ENCODE measurements at places on chromosomes 6 and 20.
A peak's percentile ranks its signal among the peaks of the same experiment; 100 is the strongest.

GRCh38 chr6:53701333-53702218, 36.0 kb upstream of the KLHL31 start:
- no peaks in the 10 kb centered on the region for H3K27me3 ChIP-seq
- peaks cover 6% of the 10 kb centered on the region for H3K4me1 ChIP-seq
- H3K4me3 ChIP-seq, result no peak overlapping the region
- no peak overlapping the region for H3K27ac ChIP-seq

DNA sequence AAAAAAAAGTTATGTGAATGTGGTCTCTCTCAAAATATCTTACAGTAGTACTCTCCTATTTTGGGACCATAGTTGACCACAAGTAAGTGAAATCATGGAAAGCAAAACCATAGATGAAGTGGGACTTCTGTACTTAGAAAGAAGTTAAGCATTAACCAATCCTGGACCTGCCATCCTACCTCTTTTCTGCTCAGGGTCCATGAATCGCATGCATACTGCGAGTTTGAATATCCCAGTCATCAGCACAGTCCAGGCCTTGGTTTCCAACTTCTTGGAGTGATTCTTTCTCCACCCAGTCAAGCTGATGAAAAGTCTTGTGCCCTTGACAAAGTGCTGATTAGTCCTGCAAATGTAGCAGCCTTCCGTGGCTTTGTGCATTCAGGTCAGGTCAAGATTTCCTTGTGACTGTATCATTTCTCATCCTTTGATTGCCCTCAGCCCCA, 46.0 kb downstream of the RNF217 start:
- H3K4me3 ChIP-seq, result no peak overlapping the region
- no peak overlapping the region for H3K27ac ChIP-seq
- no peaks in the 10 kb centered on the region for H3K4me1 ChIP-seq
- no peaks in the 10 kb centered on the region for H3K36me3 ChIP-seq
- H3K27me3 ChIP-seq, result no peaks in the 10 kb centered on the region
- DNase-seq, result no peak

- H3K4me3 ChIP-seq, result no peak overlapping the region
- H3K4me1 ChIP-seq, result peaks cover 29% of the 10 kb centered on the region
- no peaks in the 10 kb centered on the region for H3K27me3 ChIP-seq
- no peak for DNase-seq
Observed at GRCh38 chr20:51470499-51470820, 72.1 kb downstream of the NFATC2 start.

DNA sequence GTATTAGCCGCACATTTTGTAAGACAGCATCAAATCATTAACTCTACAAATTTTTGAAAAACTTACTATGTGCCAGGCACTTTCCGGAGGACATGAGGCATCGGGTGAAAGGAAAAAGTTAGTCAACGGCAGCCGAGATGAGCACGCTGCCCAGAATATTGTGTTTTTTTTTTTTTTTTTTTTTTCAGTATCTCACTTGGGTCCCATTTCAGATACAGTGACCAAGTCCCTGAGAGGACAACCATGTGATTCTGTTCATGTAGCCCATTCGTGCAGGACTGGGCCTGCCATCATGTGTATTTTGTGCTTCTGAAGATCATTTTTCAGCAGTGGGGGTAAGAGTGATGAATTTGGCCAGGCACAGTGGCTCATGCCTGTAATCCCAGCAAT, 1.3 kb downstream of the SLA2 start:
- no peaks in the 10 kb centered on the region for H3K27me3 ChIP-seq
- H3K36me3 ChIP-seq, result peaks cover 13% of the 10 kb centered on the region
- H3K27ac ChIP-seq, result peak overlapping the region; percentile 99
- H3K4me1 ChIP-seq, result peaks cover 54% of the 10 kb centered on the region

DNA sequence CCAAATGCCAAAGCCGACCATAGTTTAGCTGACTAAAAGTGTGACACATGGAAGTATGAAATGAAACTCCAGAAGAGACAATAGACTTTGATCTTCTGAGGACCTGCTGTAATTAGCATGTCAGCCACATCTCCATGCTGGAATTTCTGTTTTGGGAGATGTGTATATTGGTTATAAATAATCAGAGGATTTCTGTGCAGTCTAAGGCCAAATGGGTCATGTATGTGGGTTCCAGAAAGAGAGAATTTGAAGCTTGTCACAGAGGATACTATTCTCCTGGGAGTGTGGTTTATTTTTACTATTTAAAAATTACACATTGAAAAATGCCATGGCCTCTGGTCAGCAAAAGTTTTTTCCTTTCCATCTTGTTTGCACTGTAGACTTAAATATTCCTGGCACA, 405.5 kb upstream of the PLCB4 start:
- no peak for DNase-seq
- H3K36me3 ChIP-seq, result no peaks in the 10 kb centered on the region
- H3K4me1 ChIP-seq, result no peaks in the 10 kb centered on the region
- peak overlapping the region; percentile 20 for H3K27ac ChIP-seq
- no peaks in the 10 kb centered on the region for H3K27me3 ChIP-seq
- H3K4me3 ChIP-seq, result no peak overlapping the region

- no peaks in the 10 kb centered on the region for H3K36me3 ChIP-seq
- H3K4me1 ChIP-seq, result peaks cover 59% of the 10 kb centered on the region
- no peaks in the 10 kb centered on the region for H3K27me3 ChIP-seq
- H3K27ac ChIP-seq, result peak overlapping the region; percentile 84
- H3K4me3 ChIP-seq, result peak overlapping the region; percentile 78
- no peak for DNase-seq
Observed at GRCh38 chr20:53736757-53737395, 143.2 kb upstream of the ZNF217 start.

- no peaks in the 10 kb centered on the region for H3K4me1 ChIP-seq
- no peak overlapping the region for H3K27ac ChIP-seq
- no peaks in the 10 kb centered on the region for H3K36me3 ChIP-seq
Observed at GRCh38 chr6:3905945-3906845, 57.0 kb downstream of the FAM50B start.

GRCh38 chr6:24692848-24693592, 25.9 kb downstream of the C6orf62 start:
- peaks cover 21% of the 10 kb centered on the region for H3K4me1 ChIP-seq
- DNase-seq, result peak; percentile 37
- peak overlapping the region; percentile 11 for H3K27ac ChIP-seq
- no peaks in the 10 kb centered on the region for H3K27me3 ChIP-seq
- H3K4me3 ChIP-seq, result no peak overlapping the region

All from naive thymus-derived CD8-positive, alpha-beta T cell (primary cell).